Activated CD4-positive, CD25-positive, alpha-beta regulatory T cell treated with anti-CD3 and anti-CD28 coated beads, Interleukin-2, amount 50 U/mL, for 16 hours (primary cell): ENCODE measurements at places on chromosomes 3 and 15.

GRCh38 chr15:60065951-60066350, 61.8 kb downstream of the FOXB1 start:
- DNase-seq, result no peak

- no peak for DNase-seq
Measured at GRCh38 chr3:163071713-163072112, 1575.1 kb downstream of the OTOL1 start.

- no peak for DNase-seq
Measured at GRCh38 chr3:124113485-124113884, 121.6 kb upstream of the ROPN1 start.

GRCh38 chr15:66252685-66253417, 699 bp downstream of the MEGF11 start:
- no peak for DNase-seq

GRCh38 chr15:58139989-58140522, 1.9 kb downstream of the AQP9 start:
- no peak for DNase-seq

- no peak for DNase-seq
Measured at GRCh38 chr15:96177279-96177678, 153.2 kb upstream of the NR2F2 start.

GRCh38 chr15:38745126-38745525, 180.5 kb upstream of the RASGRP1 start:
- DNase-seq, result no peak

DNA sequence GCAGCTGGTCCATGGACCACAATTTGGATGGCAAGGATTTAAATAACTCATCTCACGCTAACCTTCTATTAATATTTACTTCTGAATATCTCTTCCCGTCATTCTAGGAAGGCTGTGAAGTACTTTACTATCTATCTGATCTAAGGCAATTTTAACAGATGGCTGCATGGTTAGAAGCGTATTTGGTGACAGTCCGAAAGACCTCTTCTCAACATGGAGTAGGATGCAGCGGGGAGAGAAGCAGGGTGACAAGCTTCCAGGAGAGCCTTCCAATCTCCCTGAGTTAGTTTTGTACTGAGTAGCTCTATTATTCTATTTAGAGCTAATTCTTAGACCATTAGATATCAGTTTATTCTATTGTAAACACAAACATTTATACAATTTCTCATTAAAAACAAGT, 309.4 kb downstream of the PLCL2 start:
- DNase-seq, result no peak

- DNase-seq, result no peak
Measured at GRCh38 chr15:36791844-36792571, 212.6 kb downstream of the CDIN1 start.

- no peak for DNase-seq
Measured at GRCh38 chr3:101036676-101037075, 43.5 kb upstream of the ABI3BP start.

DNA sequence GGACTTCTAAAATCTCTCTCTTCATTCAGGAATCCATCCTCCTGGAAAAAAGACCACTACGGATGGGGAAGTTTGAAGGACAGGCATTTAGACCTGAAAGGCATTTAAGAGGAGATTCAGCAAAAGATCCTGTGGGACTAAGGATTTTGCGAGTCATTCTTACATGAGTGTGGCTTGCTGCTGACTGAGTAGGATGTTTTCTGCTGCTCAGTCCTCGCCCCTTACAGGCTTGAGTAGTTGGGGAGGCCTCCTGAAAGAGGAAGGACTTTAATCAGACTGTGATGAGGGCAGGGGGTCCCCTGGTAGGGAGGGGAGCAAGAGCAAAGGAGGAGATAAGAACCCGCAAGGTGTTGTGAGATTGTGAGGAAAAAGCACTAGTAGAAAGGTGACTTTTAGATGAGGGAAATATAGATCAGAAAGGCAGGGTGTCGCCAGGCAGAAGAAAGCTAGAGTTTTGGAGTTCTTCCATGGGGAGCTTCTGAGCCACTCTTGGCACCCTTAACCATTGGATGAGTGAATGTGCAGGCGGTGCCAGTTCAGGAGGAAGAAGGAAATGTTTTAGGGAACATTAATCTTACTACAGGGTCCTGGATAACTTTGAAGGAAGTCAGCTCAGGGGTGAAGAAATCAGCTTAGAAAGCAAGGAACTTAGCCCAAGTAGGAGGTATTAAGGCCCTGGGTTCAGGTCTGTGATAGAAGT, 171.1 kb downstream of the RORA start:
- DNase-seq, result no peak

- no peak for DNase-seq
Measured at GRCh38 chr3:17753632-17753992, 11.2 kb upstream of the TBC1D5 start.

- DNase-seq, result no peak
Measured at GRCh38 chr3:160369784-160370183, 29.2 kb downstream of the IFT80 start.

DNA sequence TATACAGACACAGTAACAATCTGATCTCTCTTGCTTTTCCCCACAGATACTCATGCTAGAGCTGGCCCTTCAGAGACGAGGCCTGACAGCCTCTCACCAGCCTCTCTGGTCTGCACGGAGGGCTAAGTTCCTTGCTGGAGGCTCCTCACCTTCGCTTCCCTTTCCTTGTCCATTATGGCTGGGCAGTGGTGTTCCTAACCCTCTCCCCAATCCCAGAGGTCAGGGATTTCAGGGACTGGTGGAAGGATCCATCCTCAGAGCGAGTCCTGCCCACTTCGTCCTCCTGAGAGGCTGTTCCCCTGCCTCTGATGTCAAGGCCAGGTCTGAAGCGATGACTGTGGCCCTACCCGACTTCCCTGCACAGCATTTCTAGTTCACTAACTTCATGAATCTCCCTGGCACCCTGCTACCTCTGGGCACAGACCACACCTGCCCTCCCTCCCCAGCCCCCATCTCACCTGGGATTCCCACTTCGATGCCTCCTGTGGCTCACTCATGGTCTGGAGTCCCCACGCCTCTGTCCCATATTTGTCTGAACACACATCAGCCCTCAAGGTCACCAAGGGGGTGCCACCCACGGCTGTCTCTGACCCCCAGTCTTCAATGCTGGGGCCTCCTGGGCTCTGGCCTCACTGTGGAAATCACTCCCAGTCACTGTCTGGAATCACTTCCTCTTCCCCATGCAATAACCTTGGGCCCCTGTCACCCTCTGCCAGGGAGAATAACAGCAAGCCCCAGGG, 124.9 kb upstream of the PRR20G start:
- no peak for DNase-seq

GRCh38 chr15:50791486-50791885, 26.0 kb upstream of the SPPL2A start:
- DNase-seq, result no peak

DNA sequence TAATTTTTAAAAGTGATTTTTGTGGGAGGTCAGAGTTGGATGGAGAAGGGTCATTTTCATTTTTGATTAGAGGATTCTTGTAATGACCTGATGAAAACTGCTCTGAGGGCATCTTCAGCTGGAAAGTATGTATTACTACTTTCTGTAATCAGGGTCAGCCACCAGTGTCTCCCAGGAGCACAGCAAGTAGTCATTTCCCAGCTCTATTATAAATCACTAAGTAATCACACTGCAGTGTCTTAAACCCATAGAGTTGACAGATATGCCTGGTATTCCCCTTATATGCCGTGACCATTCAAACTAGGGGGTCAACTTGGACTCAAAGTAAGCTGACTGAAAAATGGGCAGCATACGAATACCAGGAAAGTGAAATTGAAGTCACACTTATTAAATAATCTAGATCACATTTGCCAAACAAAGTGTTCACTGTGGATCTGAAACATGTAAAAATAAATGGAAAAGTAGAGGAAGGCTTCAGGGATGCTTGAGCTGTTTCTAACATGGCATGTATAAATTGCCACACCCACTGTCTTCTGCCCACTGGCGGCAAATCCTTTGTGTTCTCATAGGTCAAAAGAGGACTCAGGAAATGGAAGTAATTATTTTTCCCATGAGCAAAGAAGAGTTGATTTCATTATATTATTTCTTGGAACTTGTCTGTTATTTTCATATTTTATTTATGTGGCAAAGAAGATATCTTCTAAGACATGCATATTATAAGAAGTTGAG, 105.7 kb downstream of the MBNL1 start:
- no peak for DNase-seq

DNA sequence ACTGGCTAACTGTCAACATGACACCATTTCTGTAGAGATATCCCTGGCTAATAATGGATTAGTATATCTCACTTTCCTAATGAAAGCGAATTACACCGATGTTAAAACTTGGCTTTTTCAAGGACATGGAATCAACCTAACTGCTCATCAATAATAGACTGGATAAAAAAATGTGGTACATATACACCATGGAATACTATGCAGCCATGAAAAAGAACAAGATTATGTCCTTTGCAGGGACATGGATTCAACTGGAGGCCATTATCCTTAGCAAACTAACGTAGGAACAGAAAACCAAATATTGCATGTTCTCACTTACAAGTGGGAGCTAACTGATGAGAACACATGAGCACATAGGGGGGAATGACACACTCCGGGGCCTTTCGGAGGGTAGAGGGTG, 62.6 kb downstream of the ZIC1 start:
- no peak for DNase-seq

- no peak for DNase-seq
Measured at GRCh38 chr15:52257734-52258062, 37.9 kb downstream of the MYO5C start.

DNA sequence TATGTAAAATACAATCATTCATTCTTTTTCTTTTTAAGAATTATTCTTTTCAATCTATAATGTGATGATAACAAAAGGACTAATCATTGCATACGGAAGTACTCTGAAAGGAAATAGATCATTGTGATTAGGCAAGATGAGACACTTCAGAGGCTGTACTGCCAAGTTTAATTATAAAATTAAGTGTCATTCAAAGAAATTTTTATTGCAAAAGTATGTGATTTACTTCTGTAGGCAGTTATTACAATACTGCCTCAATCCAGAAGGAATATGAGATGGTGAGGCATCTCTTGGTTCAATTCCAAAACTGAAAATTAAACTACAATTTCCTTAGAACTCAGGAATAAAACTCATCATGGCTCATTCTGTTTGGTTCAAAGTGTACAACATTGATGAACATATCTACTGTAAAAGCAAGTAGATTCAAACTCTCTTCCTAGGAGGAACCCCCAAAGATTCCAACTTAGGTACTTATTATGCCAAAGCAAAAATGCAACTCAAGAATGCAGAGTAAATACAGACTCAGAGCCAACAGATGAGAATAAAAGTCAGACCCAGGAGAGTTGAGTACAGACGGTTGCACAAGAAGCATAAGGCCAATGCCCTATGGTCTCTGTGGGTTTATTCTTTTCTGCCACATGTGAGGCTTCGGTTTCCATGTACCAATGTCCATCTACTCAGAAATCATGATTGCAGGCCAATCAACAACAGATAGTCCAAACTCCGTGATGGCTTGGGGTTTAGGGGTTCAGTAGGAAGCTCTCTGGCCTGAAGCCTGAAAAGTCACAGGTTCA, 118.5 kb upstream of the WNT5A start:
- no peak for DNase-seq

- DNase-seq, result no peak
Measured at GRCh38 chr15:64754663-64755426, 20.5 kb downstream of the RBPMS2 start.

DNA sequence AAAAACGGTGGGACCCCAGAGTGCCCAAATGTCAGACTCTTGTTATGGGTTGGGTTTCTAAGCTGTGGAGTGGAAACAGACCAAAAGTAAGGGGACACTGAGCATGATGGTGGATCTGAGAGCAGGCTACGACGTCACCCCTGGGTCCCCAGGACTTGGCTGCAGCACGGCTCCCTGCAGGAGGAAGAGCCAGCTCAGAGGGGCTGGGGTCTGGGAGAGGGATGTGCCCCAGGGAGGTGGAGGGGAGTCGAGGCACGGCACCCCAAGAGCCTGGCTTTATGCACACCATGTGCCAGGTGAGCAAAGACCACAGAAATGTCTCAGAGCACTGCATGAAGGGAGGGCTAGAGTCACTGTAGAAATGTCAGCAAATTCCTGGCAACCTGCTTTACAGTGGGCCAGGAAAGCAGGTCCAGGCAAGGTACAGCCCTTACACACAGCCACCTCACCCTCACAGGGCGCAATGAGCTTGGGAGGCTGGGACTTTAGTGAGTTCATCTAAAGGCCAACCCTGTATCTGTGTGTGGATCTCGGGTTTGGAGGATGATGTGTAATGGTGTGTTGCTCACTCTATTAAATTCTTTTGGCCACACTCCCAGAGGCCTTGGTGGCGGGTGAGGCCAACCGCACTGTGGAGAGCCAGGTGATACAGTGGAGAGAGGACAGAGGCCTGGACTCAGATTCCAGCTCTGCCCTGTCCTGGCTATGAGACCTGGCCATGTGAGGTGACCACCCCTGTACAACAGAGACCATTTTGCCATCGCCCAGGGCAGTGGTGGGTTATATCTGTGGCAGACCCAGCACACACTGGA, 14.1 kb downstream of the CTSH start:
- no peak for DNase-seq

GRCh38 chr3:13092621-13093617, 19.7 kb upstream of the IQSEC1 start:
- DNase-seq, result no peak

GRCh38 chr3:128559486-128560225, 66.7 kb upstream of the GATA2 start:
- no peak for DNase-seq

GRCh38 chr3:198107840-198108734, 148.1 kb downstream of the LMLN start:
- no peak for DNase-seq

- DNase-seq, result no peak
Measured at GRCh38 chr3:25074149-25074548, 353.9 kb upstream of the RARB start.

DNA sequence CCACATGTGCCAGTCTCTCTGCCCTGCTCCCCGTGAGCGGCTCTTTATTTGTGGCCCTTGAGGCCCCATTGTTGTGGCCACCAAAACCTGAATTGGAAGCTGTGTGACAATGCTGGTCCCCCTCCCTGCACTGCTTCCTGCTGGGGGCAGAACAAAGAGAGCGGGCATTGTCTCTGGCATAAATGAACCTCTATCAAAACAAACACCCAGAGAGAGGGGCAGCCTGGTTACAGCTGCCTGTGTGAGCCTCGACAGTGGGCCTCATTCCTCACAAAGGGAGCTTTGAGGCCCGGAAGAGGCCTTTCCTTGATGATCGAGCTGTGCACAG, 152.9 kb downstream of the IGF1R start:
- no peak for DNase-seq
